HS-27A (cell line): ENCODE measurements at places on chromosomes 2 and 18.

GRCh38 chr2:79835911-79836310 is 323.1 kb downstream of the CTNNA2 start:
- no peak for DNase-seq

DNA sequence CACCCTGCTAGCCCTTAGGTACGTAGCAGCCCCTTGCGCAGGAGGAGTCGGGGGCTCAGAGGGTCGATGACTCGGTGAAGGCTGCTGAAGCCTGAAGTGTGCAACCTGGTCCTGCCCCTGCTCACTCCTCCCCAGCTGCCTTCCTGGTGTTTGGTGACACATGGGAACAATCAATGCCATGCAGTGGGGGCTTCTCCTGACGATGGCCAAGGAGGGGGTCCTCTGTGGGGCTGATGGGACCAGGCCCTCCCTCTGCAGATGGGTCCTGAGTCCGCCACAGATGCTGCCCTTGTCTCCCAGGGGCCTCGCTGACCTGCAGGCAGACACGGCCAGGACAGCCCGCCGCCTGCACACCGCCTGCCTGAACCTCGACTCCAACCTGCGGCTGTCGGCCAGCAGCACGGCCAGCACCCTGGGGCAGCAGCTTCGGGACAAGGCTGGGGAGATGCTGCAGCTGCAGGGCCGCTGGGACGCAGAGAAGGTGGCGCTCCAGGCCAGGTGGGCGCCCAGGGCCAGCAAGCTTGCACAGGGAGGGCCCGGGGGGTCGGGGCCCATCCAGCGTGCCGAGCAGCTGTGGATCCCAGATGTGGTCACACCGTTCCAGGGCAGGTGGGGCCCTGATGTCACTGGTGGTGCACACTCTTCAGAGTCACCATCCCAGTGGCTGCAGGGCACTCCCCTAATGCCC is 24.6 kb downstream of the CROCC2 start:
- no peak for DNase-seq

DNA sequence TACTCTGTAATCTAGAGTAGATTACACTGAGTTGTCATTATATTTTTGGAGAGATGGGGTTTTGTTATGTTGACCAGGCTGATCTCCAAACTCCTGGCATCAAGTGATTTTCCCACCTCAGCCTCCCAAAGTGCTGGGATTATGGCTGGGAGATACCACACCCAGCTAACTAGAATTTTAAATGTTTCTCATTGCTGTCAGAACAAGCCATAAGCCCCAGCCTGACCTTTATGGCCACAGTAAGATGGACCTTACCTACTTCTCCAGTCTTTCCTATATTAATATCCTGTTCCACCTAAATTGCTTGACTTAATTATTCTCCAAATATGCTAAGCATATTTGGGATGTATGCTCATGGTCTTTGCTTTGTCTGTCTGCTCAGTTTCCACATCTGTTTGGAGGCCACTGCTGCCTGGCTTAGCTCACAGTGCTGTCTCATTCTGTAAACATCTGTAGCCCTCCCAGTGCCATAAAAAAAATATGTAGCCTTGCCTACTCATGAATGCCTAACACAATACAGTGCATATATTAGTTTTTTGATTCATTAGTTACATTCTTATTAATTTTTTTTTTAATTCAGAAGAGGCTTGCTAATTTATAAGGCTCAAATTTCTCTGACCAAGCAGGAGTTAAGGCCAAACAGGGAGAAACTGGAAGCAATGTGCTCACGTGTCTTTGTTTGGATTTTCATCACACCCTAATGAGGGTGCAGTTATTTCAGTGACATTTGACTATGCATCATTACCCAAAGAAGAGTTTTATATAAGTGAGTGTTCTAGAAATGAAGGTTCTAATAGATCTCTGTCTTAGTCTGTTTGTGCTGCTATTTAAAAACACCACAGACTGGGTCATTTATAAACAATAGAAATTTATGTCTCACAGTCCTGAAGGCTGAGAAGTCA is 45.3 kb upstream of the PSME4 start:
- DNase-seq: peak; percentile 17

DNA sequence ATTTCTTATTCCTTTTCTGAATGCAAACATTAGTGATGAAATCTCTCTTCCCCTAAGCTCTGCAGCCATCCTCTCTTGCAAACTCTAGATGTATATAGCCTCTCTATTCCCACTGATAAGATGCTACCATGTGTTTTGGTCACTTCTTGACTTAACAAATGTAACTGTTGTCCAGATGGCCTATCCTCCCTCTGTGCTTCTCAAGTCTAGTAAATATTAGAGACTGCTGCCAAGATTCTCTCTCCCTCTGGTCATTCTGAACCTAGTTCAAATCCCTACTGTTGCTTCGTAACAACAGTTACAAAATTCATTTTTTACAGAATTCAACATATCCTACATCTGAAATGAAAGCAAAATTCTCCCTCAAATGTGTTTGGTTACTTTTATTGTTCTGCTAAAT is 156.6 kb downstream of the TXNL1 start:
- DNase-seq: no peak

DNA sequence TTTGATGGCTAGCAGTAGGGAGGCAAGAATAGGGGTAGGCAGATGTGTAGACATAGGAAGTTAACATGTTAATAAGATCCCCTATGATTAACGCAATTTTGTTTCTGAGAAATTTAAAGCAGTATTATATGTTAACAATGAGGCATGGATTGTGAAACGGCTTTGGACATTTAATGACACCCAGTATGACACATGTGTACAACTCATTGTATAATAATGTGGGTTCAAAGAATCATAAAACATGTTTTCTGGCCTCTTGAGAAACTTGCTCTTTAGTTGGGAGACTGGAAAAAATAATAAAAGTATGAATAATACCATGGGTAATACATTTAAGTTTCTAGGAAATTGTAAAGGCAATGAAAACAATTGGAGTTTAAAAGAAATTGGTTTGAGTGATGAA is 332.1 kb upstream of the CDH20 start:
- DNase-seq: no peak

DNA sequence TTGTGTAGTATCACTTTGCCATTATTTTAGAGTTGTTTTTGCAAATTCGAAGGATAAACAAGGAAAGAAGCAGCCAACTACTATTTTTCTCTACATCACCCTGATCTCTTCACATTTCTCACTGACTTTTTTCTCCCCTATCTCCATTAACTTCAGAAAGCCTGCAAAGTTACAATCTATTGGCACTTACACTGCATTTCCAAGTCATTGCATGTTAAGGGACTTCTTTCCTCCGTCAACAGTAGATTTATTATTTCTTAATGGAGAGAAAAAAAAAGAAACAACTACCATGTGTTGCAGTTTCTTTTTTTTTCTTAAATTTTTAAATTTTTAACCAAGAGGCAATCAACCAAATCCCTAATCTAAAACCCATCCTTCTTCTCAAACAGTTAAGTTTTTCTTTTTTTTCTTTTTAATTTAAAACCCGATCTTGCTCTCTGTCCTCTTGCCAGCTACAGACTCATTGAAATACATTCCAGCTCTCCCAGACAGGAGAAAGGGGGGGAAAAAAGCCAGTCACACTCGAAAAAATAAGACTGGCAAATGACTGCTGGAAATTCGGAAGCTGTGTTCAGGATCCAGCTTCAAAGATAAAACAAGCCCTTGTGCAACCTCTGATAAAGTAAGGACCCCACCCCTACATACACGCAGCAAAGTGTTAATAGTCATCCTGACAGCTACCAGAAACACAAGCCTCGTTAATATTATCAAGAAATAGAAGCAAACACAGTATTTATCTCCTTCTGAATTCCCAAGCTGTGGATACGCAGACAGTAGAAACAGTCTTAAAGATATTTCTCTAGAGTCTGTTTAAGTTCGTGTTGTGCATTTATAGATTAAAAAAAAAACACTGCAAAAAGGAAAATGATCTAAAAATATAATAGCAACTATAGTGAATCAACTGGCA is 1.3 kb downstream of the LRRTM4 start:
- no peak for DNase-seq

- DNase-seq: no peak
Measured at GRCh38 chr18:48866028-48866733, 84.6 kb downstream of the SMAD7 start.

- DNase-seq: peak; percentile 55
Measured at GRCh38 chr2:101380376-101380775, 6.9 kb downstream of the CREG2 start.

DNA sequence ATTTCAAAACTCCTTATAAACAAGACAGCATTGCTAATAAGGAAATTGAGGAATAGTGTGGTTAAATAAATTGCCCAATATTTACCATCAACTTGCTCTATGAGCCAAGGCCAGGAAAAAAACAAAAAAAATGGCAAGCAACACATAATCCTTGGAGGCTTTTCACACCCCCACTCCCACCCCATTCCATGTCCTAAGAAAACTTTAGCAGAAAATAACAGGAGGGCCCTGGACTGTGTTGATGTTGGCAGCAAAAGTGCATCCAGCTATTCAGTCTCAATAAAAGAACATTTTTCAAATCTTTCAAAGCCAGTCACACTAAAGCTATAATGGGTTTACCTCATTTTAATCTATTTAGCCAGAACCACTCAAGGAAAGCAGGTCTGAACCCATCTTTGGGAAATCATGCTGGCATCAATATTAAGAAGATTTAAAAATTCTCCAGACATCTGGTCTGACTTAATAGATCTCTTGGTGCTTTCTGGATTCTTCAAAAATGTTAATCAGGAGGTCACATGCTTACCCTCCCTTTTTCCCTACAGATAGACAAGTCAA is 34.6 kb upstream of the STK17B start:
- DNase-seq: no peak
